Stimulated activated CD8-positive, alpha-beta memory T cell treated with anti-CD3 and anti-CD28 coated beads, Interleukin-4, amount 100 ng/mL, for 4 hours (primary cell): ENCODE measurements at places on chromosomes 6 and 20.

DNA sequence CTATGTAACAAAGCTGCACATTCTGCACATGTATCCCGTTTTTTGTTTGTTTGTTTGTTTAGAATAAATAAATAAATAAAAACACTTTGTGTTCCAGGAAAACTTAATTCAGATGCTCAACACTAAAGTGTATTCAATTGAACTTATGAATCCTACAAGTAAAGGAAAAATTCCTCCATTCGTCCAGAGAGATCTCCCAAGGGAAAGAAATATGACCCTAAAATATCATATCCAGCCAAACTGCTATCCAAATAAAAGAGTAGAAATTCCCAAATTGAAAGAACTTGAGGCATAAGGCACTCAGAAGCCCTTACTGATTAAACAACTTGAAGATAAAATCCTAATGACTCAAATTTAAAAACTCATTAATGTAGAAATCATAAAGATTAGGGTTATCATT lies 90.4 kb downstream of the MOXD1 start:
- no peak for DNase-seq

- no peak for DNase-seq
Observed at GRCh38 chr6:103264020-103264419, 1595.7 kb downstream of the HACE1 start.

- no peak for DNase-seq
Observed at GRCh38 chr6:33993091-33993490, 152.8 kb downstream of the GRM4 start.

- no peak for DNase-seq
Observed at GRCh38 chr6:93366506-93366905, 52.9 kb downstream of the EPHA7 start.

- DNase-seq, result no peak
Observed at GRCh38 chr6:56959938-56960337, 5.0 kb downstream of the BEND6 start.

- no peak for DNase-seq
Observed at GRCh38 chr6:112407101-112407590, 60.0 kb downstream of the RFPL4B start.

- DNase-seq, result no peak
Observed at GRCh38 chr6:15712797-15713196, 50.0 kb upstream of the DTNBP1 start.
